ENCODE measurements at places on chromosomes 1 and 21.

DNA sequence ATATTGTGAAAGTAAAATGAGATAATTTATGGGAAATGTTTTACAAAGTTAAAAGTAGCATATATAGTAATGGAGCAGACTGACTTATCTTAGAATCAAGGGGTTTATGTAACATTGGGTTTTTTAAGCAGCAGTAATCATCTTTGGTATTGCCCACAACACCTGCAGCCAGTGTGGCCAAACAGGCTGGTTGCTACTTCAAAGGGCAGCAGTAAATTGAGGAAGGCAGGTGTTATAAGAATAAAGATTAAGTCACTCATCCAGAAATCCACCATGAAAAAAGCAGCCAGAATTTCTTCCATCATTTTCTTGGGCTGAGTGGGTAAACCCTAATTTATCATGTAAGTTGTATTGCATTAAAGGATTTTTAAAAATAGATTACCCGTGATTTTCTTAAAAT is 16.7 kb downstream of the DYNLT5 start:
- H3K4me3 ChIP-seq = no peak overlapping the region
- no peak overlapping the region for H3K27ac ChIP-seq
- no peaks in the 10 kb centered on the region for H3K36me3 ChIP-seq
- H3K4me1 ChIP-seq = no peaks in the 10 kb centered on the region
- H3K27me3 ChIP-seq = no peaks in the 10 kb centered on the region

DNA sequence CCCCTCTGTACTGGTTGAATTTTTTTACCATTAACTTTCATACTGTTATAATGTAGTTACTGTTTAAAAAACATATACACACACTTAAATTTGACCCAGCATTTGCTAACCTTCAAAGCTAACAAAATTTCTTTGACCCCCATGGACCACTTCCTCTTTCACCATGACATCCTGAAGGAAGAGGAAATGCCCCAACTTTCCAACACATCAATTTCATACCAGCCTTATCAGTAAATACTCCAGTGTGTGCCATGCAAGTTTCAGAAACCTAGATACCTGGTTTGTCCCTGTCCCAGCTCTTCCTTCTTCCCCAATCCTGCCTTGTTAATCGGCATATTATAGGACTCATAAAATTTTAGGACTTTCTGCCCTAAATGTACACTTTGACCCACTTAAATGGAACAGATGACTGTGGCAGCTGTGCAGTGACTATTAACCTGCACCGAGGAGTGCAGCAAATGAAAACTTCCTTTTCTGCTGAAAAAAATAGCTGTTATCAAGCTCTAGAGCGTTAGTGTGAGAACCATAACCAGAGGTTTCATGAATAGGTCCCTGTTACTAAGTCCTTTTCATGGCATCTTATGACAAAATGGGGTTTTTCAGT is 54.1 kb downstream of the DTL start:
- H3K4me3 ChIP-seq = no peak overlapping the region
- H3K27ac ChIP-seq = no peak overlapping the region
- no peaks in the 10 kb centered on the region for H3K27me3 ChIP-seq
- peaks cover 40% of the 10 kb centered on the region for H3K36me3 ChIP-seq

- no peaks in the 10 kb centered on the region for H3K36me3 ChIP-seq
- H3K27ac ChIP-seq = no peak overlapping the region
- H3K4me3 ChIP-seq = no peak overlapping the region
- H3K27me3 ChIP-seq = peaks cover 38% of the 10 kb centered on the region
- H3K4me1 ChIP-seq = no peaks in the 10 kb centered on the region
Measured at GRCh38 chr1:181191494-181192040, 103.1 kb downstream of the IER5 start.

GRCh38 chr1:116323491-116323890 is 49.6 kb upstream of the ATP1A1 start:
- H3K27ac ChIP-seq = no peak overlapping the region
- no peaks in the 10 kb centered on the region for H3K27me3 ChIP-seq
- no peak overlapping the region for H3K4me3 ChIP-seq
- H3K4me1 ChIP-seq = peaks cover 13% of the 10 kb centered on the region
- DNase-seq = no peak
- H3K36me3 ChIP-seq = no peaks in the 10 kb centered on the region

GRCh38 chr21:17759511-17760178 is 59.5 kb downstream of the C21orf91 start:
- no peak overlapping the region for H3K27ac ChIP-seq
- DNase-seq = no peak
- no peaks in the 10 kb centered on the region for H3K36me3 ChIP-seq
- no peak overlapping the region for H3K4me3 ChIP-seq
- H3K4me1 ChIP-seq = peaks cover 6% of the 10 kb centered on the region

- no peaks in the 10 kb centered on the region for H3K36me3 ChIP-seq
- DNase-seq = no peak
- peak overlapping the region; percentile 70 for H3K27ac ChIP-seq
- peaks cover 12% of the 10 kb centered on the region for H3K4me1 ChIP-seq
Measured at GRCh38 chr21:37658817-37659458, 257.3 kb downstream of the KCNJ6 start.

- H3K27ac ChIP-seq = no peak overlapping the region
- no peak overlapping the region for H3K4me3 ChIP-seq
- no peak for DNase-seq
Measured at GRCh38 chr1:20202166-20202565, 15.8 kb upstream of the PLA2G2C start.

GRCh38 chr1:36994868-36995267 is 39.4 kb downstream of the GRIK3 start:
- H3K4me1 ChIP-seq = no peaks in the 10 kb centered on the region
- no peaks in the 10 kb centered on the region for H3K36me3 ChIP-seq
- H3K27ac ChIP-seq = no peak overlapping the region
- peaks cover 30% of the 10 kb centered on the region for H3K27me3 ChIP-seq
- no peak overlapping the region for H3K4me3 ChIP-seq

GRCh38 chr21:45548711-45549491 is 6.7 kb upstream of the SLC19A1 start:
- no peak for DNase-seq
- H3K27me3 ChIP-seq = peaks cover 10% of the 10 kb centered on the region
- no peaks in the 10 kb centered on the region for H3K36me3 ChIP-seq

GRCh38 chr1:11527541-11528452 is 48.8 kb downstream of the DISP3 start:
- peak; percentile 50 for DNase-seq
- H3K4me3 ChIP-seq = no peak overlapping the region
- H3K36me3 ChIP-seq = no peaks in the 10 kb centered on the region
- no peak overlapping the region for H3K27ac ChIP-seq

- H3K36me3 ChIP-seq = no peaks in the 10 kb centered on the region
- H3K27ac ChIP-seq = no peak overlapping the region
- no peak overlapping the region for H3K4me3 ChIP-seq
- DNase-seq = no peak
Measured at GRCh38 chr1:170634824-170635410, 29.0 kb upstream of the PRRX1 start.

DNA sequence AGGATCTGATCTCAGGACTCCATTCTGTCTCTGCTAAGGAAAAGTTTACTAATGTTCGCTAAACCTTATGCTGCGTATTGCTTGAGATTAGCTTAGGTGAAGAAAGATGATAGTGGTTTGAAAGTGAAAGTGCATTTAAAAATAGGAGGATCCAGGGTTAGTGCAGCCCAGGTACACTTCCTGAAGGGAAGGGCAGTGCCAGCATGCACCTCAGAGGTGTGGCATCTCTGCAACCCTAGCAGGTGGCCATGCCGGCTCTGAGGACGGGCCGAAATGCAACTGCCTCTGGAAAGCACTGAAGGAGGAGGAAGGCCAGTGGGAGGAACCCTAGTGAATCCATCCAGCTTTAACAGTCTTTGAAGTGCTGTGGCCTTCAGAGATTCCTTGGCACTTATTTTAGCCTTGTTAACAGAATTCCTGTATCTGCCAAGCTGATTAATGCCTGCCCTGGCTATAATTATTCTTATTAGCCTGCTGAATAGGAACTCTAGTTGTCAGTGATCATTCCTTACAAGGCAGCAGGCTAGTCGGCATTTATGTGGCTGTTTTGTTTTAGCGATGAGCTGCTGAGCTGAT is 5.5 kb downstream of the PTGFRN start:
- no peak for DNase-seq
- no peaks in the 10 kb centered on the region for H3K27me3 ChIP-seq
- peaks cover 15% of the 10 kb centered on the region for H3K4me1 ChIP-seq
- H3K4me3 ChIP-seq = peak overlapping the region; percentile 51
- H3K36me3 ChIP-seq = peaks cover 4% of the 10 kb centered on the region

- H3K27ac ChIP-seq = no peak overlapping the region
- H3K4me1 ChIP-seq = peaks cover 12% of the 10 kb centered on the region
- H3K4me3 ChIP-seq = no peak overlapping the region
Measured at GRCh38 chr1:91724231-91724630, 161.7 kb downstream of the TGFBR3 start.

DNA sequence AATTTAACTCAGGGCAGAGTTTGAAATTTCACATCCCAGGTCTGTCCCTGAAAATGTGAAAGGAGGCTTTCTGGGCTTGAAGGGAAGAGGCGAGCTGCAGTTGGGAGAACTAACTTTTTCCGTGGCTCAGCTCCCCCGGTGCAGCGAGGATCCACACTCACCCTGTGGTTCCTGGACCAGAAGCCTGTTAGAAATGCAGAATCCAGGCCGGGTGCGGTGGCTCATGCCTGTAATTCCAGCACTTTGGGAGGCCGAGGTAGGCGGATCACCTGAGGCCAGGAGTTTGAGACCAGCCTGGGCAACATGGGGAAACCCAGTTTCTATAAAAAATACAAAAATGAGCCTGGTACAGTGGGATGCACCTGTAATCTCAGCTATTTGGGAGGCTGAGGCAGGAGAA is 2.9 kb upstream of the DHRS3 start:
- peaks cover 2% of the 10 kb centered on the region for H3K27me3 ChIP-seq
- H3K36me3 ChIP-seq = no peaks in the 10 kb centered on the region
- no peak for DNase-seq
- no peak overlapping the region for H3K4me3 ChIP-seq
- peaks cover 41% of the 10 kb centered on the region for H3K4me1 ChIP-seq
- no peak overlapping the region for H3K27ac ChIP-seq

DNA sequence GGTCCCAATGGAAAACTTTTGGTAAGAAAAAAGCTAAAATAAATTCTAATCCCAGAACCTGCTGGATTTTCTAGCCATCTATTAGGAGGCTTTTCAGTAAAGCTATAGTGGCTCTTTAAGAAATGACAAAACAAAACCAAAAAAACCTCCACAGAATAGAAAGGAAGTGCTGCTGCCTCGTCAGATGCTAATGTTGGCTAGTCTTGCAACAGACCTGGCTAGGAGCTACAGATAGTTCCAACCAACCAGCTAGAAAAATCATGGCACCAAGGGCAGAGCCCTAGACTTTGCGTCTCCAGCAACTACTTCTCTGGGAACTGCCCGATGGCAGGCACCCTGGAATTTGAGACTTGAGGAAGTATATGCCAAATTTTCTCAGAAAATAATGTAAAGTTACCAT is 7.6 kb downstream of the CD101 start:
- no peak for DNase-seq
- H3K27ac ChIP-seq = no peak overlapping the region
- H3K4me1 ChIP-seq = peaks cover 8% of the 10 kb centered on the region
- H3K4me3 ChIP-seq = no peak overlapping the region

- H3K36me3 ChIP-seq = no peaks in the 10 kb centered on the region
- peaks cover 4% of the 10 kb centered on the region for H3K27me3 ChIP-seq
- H3K4me1 ChIP-seq = peaks cover 28% of the 10 kb centered on the region
- peak overlapping the region; percentile 94 for H3K4me3 ChIP-seq
- H3K27ac ChIP-seq = peak overlapping the region; percentile 98
Measured at GRCh38 chr1:204495078-204495753, 611 bp upstream of the PIK3C2B start.

DNA sequence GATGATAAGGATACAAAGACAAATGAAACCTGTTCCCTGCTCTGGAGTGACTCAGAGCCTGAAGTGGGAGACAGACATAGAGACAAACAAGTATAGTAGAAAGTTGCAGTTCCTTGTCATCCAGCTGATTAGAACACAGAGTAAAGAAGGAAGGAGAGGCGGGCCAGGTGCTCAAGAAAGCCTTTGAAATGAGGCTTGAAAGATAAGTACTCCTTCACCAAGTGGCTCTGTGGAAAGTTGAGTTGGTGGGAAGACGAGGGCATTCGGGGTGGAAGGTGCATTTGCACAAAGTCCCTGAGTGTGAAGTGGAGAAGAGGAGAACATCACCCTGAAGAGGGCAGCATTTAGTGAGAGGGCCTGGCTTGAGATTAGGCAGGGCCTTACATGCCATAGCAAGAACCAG is 17.0 kb downstream of the MARK1 start:
- no peak overlapping the region for H3K4me3 ChIP-seq
- H3K4me1 ChIP-seq = peaks cover 7% of the 10 kb centered on the region
- H3K36me3 ChIP-seq = peaks cover 10% of the 10 kb centered on the region

DNA sequence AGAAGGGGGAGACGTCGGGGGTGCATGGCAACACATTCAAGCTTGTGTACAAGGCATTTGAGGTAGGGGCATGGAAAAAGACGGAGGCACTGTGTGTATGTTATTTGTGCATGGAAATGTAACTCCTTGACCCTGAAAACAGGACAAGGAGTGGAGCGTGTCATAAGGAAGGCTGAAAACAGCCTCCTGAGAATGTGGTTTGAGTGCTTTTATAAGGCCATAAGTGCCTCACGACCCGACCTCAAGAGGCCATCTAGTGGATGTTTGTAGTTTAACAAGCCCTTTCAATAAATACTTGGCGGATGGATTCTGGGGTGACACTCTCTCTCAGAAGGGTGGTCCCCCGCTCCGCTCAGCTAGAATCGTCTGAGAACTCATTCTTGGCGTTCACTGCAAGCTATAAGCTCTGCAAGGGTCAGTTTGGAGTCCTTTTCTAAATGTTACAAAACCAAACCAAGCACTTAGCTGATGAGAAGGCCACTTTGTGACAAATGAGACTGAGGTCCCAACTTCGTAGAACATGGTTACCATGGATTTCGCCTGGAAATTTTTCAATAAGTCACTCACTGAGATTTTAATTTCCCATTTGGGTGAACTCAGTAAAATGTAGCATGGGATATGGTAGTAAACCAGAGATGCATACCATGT is 38.8 kb upstream of the CLCA4 start:
- H3K36me3 ChIP-seq = no peaks in the 10 kb centered on the region
- H3K27ac ChIP-seq = no peak overlapping the region
- no peak for DNase-seq

DNA sequence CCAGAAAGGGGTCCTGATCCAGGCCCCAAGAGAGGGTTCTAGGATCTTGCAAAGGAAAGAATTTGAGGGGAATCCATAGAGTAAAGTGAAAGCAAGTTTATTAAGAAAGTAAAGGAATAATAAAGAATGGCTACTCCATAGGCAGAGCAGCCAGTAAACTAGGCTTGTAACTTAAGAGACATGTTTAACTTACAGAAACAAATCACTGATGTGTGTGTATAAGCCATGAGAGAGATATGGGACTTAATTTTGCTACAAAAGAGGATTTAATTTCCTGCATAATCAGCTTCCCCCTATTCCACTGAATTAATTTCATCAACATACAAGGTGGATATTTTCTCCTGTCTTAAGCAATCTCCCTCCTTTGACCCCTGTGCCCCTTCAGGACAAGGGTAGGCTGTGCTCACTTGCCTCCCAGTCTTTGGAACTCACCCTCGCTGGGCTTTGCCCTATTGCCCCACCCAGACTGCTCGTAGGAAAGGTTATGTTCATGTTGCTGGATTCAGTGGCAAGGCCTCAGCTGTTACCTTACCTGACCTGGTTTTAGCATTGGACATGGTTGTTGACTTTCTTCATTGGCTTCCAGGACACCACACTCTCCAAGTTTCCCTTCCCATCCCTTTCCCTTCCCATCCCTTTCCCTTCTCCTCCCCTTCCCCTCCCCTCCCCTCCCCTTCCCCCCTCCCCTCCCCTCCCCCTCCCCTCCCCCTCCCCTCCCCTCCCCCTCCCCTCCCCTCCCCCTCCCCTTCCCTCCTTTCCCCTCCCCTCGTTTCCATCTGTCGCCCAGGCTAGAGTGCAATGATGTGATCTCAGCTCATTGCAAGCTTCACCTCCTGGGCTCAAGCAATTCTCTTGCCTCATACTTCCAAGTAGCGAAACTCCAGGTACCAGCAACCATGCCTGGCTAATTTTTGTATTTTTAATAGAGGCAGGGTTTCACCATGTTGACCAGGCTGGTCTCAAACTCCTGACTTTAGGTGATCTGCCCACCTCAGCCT is 44.6 kb downstream of the TBCE start:
- H3K4me1 ChIP-seq = peaks cover 16% of the 10 kb centered on the region
- H3K27me3 ChIP-seq = no peaks in the 10 kb centered on the region
- H3K27ac ChIP-seq = peak overlapping the region; percentile 57
- no peak overlapping the region for H3K4me3 ChIP-seq
